ENCODE measurements at places on chromosomes 4 and X. TPM values are rescaled to one million over a fixed set of nuclear protein-coding genes. Genes with fewer than 3 reads are reported as not detected.

GRCh38 chrX:29225670-29226069 is 638.4 kb downstream of the IL1RAPL1 start:
- H3K27ac ChIP-seq, result no peak overlapping the region
- H3K27me3 ChIP-seq, result no peaks in the 10 kb centered on the region
- no peak for DNase-seq
- no peaks in the 10 kb centered on the region for H3K36me3 ChIP-seq
- no peaks in the 10 kb centered on the region for H3K4me1 ChIP-seq

Gene MAB21L2
- not detected for total RNA-seq

DNA sequence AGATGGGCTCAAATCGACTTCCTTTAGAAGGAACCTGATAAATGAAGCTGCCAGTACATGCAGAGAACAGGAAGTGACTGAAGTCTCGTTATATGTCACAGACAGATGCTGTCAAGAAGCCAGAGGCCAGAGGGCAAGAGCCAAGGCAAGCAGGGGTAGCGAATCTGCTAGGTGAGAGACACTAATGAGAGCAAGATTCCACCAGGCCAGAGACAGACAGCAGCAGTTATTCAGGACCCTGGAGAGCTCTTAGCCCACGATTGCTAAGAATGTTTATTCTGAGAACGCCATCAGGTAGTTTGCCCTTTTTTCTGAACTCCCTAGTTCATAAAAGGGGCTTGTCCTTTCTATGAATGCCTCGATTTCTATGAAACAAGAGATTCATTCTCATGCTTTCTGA is 73.7 kb downstream of the BEND2 start:
- peaks cover 6% of the 10 kb centered on the region for H3K27me3 ChIP-seq
- H3K4me3 ChIP-seq, result no peak overlapping the region
- no peaks in the 10 kb centered on the region for H3K36me3 ChIP-seq
- H3K27ac ChIP-seq, result no peak overlapping the region

Gene PCDH19
- total RNA-seq, result 0.02 TPM

DNA sequence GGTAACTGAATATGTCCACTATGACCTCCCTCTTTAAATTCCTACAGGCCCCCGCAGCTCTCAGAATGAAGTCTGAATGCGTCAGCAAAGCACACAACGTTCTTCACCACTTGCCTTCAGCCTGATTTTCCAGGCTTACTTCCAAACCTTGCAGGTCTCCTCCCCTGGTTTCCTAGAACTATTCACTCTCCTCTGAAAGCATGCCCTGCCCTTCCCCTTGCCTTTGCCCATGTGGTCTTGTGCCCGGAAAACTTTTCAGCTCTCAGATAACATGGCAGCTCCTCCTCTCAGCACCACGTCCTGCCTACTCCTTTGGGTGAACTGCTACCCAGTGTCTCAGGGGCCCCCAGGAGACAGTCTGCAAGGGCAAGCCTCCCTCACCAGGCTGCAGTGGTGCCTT is 268.5 kb upstream of the LDB2 start:
- H3K4me1 ChIP-seq, result no peaks in the 10 kb centered on the region
- H3K27me3 ChIP-seq, result peaks cover 2% of the 10 kb centered on the region
- DNase-seq, result no peak
- no peak overlapping the region for H3K27ac ChIP-seq
- H3K4me3 ChIP-seq, result no peak overlapping the region
- no peaks in the 10 kb centered on the region for H3K36me3 ChIP-seq

GRCh38 chrX:118182025-118182424 is 65.4 kb upstream of the KLHL13 start:
- no peaks in the 10 kb centered on the region for H3K27me3 ChIP-seq
- no peak overlapping the region for H3K27ac ChIP-seq
- H3K36me3 ChIP-seq, result no peaks in the 10 kb centered on the region
- H3K4me3 ChIP-seq, result no peak overlapping the region

DNA sequence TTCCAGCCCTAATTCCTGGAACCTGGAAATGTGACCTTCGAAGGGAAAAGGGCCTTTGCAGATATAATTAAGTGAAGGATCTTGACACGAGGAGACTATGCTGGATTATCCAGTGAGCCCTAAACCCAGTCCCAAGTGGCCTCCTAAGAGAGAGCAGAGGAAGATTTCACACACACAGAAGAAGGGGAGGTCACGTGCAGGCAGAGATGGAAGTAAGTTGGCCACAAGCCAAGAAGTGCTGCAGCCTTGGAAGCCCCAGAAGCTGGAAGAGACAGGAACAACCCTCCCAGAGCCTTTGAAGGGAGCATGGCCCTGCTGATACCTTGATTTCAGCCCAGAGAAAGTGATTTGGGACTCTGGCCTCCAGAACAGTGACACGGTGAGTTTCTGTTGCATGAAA is 51.9 kb downstream of the EVC2 start:
- peaks cover 3% of the 10 kb centered on the region for H3K27me3 ChIP-seq
- H3K36me3 ChIP-seq, result no peaks in the 10 kb centered on the region
- no peaks in the 10 kb centered on the region for H3K4me1 ChIP-seq
- no peak overlapping the region for H3K27ac ChIP-seq
- no peak overlapping the region for H3K4me3 ChIP-seq
- no peak for DNase-seq

- no peak for DNase-seq
- H3K27ac ChIP-seq, result no peak overlapping the region
- H3K36me3 ChIP-seq, result no peaks in the 10 kb centered on the region
Observed at GRCh38 chrX:107773206-107773605, 2.4 kb downstream of the TSC22D3 start.

DNA sequence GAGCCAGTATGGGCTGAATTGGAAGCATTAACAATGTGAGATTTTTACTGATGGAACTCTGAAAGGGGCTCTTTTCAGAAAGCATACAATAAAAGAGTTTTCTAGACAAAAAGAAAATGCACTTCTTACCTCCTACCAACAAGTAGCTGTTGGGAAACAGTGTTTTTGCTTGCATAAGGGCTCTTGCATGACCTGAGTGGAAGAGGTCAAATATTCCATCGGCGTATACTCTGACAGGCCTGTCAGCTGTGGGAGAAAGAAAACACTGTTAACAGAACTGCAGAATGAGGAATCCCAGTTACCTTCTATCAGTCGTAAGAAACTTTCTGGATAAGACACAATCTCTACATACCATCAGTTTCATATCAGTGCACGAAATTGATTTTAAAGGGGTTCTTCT is 39.5 kb downstream of the PCYT1B start:
- H3K36me3 ChIP-seq, result no peaks in the 10 kb centered on the region
- DNase-seq, result no peak
- no peaks in the 10 kb centered on the region for H3K27me3 ChIP-seq
- no peak overlapping the region for H3K27ac ChIP-seq

DNA sequence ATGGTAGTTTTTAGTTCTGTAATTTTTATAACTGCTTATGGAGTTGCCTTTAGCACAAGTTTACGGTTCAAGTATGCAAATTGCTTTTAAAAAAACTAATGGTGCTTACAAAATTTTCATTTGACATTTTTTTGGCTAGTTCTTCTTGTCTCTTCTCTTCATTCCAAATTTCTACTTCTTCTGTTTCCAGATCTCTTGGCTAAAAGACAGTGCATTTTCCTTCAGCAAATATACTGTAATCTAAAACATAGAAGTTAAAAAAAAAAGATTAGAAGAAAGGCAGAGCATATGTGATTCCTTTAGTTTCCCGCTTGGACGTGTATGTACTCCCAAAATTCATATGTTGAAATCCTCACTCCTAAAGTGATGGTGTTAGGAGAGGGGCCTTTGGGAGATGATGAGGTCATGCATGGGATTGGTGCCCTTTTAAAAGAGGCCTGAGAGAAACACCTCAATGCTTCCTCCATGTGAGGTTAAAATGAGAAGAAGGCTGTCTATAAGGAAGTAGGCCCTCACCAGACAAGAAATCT is 132.1 kb upstream of the NPY2R start:
- H3K4me3 ChIP-seq, result no peak overlapping the region
- no peak for DNase-seq
- H3K36me3 ChIP-seq, result no peaks in the 10 kb centered on the region
- no peaks in the 10 kb centered on the region for H3K27me3 ChIP-seq
- H3K27ac ChIP-seq, result no peak overlapping the region
- no peaks in the 10 kb centered on the region for H3K4me1 ChIP-seq

GRCh38 chr4:103306870-103307375 is 108.8 kb upstream of the CENPE start:
- no peaks in the 10 kb centered on the region for H3K4me1 ChIP-seq
- H3K27ac ChIP-seq, result no peak overlapping the region
- H3K27me3 ChIP-seq, result no peaks in the 10 kb centered on the region
- DNase-seq, result no peak

Data from activated CD4-positive, alpha-beta T cell treated with anti-CD3 and anti-CD28 coated beads for 36 hours (primary cell).